ENCODE measurements at places on chromosomes 12 and 14. TPM values are rescaled to one million over a fixed set of nuclear protein-coding genes. Genes with fewer than 3 reads are reported as not detected.
A peak's percentile ranks its signal among the peaks of the same experiment; 100 is the strongest.

Gene NELL2
- total RNA-seq = 12.7 TPM

- no peak for DNase-seq
Observed at GRCh38 chr14:97298331-97298730, 501.1 kb downstream of the VRK1 start.

Gene LRP1-AS
- not detected for total RNA-seq

DNA sequence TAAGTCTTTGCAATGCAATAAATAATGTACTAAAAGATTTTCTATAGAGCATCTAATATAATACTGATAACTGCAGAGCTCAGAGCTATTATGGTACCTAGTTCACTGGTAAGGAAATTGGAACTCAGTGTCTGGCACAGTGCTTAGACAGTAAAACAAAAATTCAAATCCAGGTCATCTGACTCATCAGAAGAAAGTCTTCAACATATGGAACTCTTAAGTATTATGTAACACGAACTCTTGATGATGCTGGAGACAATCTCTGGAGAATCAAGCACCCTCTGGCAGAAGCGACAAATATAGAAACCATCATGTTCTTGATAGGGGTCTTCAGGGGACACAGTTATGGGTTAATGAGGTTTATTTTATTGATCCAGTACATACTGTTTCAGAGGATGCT lies 37.3 kb upstream of the TRHDE start:
- no peak for DNase-seq

DNA sequence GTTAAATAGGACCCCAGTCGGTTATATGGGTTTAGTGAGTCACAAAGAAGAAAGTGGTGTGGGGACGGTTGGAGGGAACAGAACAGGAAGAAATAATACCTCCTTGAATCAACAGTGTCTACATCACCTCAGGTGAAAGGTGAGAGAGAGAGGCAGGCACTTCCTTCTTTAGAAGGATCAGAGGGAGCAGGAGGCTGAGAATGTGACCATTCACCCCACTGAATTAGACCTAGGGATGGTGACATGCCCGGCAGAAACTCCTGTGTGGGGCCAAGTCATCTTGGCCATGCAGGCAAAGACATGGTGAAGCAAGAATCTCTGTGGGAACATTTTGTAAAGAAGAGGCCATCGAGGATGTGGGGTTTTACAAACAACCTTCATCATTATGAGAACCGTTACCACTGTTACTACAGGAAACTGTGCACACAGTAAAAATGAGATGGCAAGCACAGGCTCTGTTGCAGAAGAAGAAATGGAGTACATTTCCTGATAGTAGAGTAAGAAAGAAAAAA lies 1196.9 kb downstream of the VRK1 start:
- no peak for DNase-seq

DNA sequence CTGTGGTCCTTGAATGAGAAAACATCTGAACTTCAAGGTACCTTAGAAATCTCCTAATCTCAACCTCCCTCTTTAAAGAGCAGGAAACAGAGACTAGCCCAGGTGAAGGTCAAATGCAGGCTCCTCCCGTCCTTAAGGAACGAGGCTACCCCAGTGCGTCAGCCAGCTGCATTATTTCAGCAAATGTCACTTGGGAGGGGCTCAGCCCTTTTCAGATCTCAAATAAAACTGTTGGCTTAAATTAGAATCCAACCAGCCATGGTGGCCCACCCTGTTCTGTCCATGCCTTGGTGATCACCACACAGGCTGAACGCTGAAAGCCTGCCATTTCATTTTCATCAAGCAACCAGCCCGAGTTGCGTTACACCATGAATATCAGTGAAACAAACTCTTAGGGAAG lies 7.0 kb downstream of the SYNE3 start:
- DNase-seq = no peak

Gene SRRM4
- total RNA-seq = 0.10 TPM

DNA sequence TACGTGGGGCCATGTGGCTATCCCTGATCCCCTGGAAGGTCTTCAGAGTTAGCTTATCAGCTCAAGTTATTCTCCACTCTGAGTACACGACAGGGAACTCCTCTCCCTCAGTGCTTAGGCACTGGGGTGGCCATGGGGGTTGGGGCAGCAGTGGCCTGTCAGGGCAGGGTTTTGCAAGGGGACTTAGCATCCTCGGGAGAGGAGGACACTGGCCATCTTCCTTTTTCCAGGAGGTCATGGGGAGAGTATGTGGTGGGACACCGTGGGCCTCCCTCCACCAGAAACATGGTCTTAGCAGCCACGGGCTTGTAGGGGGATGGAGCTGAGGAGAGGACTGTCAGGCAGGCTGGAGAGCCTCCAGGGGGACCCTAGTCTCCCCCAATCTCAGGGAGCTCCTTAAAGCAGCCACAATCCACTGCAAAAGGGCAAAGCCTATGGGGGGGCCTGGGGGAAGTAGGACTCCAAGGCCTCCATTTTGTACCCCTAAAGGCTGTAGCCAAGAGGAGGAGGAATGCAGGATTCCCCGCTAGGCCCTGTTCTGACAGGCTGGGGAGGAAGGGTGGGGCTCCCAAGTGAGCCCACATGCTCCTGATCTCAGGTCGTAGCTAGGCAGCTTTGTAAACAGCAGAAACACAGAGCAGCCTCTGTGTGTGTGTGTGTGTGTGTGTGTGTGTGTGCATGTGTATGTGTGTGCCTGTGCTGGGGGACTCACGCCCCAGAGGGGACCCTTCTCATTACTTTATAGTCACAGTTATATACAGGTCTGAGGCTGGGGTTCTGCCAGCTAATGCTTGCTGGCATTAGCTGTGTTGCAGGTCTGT lies 36.6 kb downstream of the KRT80 start:
- no peak for DNase-seq

DNA sequence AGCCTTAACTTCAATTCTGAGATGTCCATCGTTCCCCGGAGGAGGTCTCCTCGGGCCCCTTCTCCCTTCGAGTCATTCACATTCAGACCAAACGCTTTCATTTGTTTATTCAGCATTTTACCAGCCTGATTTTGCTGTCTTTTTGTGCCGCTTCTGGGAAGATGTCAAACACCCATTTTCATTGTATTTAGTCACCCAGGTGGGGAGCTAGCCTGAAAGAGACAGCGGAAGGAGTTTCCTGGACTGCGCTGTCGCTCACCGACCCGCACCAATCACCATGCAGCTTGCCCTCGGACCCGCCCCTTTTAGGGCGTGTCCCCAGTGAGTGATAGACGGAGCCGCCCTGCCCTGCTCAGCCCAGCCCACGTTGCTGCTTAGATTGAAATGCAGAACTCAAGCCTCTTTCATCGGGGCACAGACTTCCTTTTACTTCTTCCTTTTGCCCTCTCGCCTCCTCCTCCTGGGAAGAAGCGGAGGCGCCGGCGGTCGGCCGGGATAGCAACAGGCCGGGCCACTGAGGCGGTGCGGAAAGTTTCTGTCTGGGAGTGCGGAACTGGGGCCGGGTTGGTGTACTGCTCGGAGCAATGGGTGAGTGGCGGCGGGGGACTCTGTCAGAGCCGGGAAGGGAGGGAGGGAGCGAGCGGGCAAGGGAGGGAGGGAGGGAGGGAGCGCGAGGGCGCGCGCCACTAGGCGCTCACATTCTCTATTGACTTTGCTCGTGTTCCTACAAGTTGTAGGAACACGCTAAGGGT lies at the start of gene PAX9:
TSS of gene PAX9 (plus strand) at position 355 of the 752 bp plus-strand sequence. CDS start at position 585, 230 bp downstream.
- DNase-seq = peak; percentile 75

Gene KIF26A
- 8.1 TPM for total RNA-seq

GRCh38 chr14:60165547-60165876 lies 314 bp upstream of the DHRS7 start:
- DNase-seq = no peak

GRCh38 chr14:34328178-34328577 lies 133.9 kb downstream of the SPTSSA start:
- DNase-seq = no peak

- DNase-seq = no peak
Observed at GRCh38 chr12:14373217-14373616, 7.7 kb downstream of the ATF7IP start.

DNA sequence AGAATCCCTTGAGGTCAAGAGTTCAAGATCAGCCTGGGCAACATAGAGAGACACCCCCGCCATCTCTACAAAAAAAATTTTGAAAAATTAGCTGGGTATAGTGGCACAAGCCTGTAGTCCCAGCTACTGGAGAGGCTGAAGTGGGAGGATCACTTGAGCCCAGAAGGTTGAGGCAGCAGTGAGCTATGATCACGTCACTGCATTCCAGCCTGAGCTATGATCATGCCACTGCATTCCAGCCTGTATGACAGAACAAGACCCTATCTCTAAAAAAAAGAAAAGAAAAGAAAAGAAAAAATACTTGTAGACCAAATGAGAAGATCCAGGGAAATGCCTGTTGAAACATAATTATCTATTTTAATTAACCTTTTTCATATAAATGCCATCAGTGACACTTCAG lies 93.8 kb upstream of the MDM1 start:
- DNase-seq = no peak

- DNase-seq = peak; percentile 7
Observed at GRCh38 chr14:32986791-32987540, 48.3 kb downstream of the NPAS3 start.

GRCh38 chr14:64704143-64704742 lies at the start of gene PLEKHG3:
TSS of gene PLEKHG3 (plus strand) at chr14:64704424. CDS start at chr14:64727632, 23,208 bp downstream.
- DNase-seq = peak; percentile 76

DNA sequence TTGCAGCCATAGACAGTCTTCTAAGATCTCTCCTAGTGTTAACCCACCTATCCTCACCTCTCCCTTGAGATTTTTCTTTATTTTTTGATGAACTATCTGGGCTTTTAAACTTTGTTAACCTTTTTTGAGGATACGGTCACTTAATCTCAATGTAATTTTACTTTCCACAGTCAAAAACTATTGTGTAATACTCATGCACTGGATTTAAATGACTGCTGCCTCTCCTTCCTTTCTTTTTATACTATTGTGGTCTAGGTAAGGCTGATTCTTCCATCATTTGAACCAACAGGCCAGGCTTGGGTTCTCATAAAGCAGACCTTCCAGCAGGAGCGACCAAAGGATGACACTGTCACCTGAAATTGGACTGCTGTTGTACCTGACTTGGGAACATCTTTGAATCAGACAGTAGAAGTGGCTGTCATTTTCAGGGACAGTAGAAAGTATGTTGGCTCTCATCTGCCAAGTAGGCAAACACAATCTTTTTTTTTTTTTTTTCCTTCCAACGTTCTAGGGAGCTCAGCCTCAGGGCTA lies 689 bp upstream of the PDE3A start:
- no peak for DNase-seq

DNA sequence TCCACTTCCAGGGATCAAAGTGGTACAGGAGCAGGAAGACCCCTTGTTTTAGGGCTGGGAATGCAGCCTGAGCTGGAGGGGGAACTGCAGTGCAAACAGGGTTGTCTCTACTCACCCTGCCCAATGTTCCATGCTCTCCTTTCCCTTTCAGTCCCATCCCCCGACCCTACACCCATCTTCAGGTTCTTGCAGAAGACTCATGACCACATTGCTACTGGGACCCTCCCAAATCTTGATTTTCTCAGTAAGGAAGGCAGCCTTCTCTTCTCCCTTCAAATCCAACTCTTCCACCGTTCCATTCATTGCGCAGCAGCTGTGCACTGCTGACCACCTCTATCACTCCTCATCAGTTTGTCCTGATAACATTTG lies 1.9 kb downstream of the SERPINA11 start:
- DNase-seq = no peak

- DNase-seq = no peak
Observed at GRCh38 chr14:76257111-76257803, 105.5 kb downstream of the GPATCH2L start.

DNA sequence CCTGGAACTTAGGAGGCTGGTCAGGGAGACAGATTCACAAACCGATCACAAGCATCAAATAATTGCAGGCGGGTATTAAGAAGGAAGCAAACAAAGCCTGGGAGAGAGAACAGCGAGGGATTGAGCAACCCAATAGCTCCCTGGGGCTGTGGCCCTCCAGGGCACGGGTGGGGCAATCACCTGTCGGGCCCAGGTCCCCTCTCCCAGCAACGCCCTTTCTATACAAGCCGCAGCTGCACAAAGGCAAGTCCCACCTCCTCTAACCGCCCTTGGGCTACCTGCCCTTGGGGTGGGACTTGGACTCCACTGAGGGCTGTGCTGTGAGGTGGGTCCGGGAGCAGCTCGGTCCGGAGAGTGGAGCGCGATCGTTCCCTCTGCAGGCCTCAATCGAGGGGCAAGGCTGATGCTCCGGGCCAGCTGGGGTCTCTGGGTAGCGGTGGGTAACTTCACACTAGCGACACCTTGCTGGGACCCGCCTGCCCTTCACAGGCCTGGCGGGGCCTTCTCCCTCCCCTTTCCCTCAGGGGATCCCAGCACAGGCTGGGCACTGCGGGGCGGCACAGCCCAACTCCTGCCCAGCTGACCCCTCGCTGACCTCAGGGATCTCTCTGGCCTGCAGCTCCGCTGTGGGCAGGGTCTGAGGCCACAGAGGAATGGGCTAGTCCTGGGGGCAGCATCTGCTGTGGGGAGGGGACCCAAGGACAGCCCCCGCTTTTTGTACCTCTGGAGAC lies 8.0 kb downstream of the PHB2 start:
- no peak for DNase-seq

DNA sequence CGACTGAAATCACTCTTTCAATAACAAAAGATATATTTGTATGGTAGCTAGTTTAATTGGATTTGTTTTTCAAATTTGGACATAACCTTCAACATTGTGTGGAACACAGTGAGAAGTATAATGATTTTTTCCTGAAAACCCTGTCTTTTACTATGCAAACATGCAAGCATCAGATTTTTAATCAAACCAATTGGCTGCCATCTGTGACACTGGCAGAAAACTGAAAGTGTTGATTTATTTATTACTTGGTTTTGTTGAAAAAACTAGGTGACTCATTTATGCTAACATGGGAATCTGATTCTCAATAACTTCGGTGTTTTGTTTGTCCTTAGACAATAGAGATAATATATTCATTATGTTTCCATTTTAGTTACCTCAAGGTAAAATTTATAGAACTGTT lies 82.0 kb downstream of the NTS start:
- no peak for DNase-seq

Gene TMEM132C
- total RNA-seq = 11.7 TPM

Gene VRTN
- 0.20 TPM for total RNA-seq

Gene MYH6
- 0.30 TPM for total RNA-seq

DNA sequence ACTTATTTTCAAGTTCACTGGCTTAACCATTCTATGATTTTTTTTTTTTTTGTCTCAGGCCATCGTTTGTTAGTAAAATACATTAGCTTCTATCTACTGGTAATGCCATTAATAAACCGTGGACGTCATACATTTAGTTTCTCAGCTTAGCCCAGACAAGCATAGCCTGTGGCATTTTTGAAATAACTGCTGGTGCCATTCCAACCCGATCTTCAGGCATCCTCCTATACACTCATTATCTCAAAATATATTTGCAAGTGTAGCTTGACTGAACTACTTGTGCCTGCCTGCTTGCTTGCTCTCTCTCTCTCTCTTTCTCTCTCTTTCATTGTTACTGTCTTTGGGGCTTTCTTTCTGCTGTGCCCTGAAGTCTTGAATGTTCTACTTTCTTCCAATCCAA lies 12.7 kb upstream of the MBIP start:
- DNase-seq = no peak

Gene LRRK2
- total RNA-seq = 21.2 TPM

GRCh38 chr12:43352001-43352400 lies 200.0 kb downstream of the ADAMTS20 start:
- DNase-seq = no peak

Measured in skin of body (tissue), 3 donors.